ENCODE measurements at places on chromosomes 12 and 14.

DNA sequence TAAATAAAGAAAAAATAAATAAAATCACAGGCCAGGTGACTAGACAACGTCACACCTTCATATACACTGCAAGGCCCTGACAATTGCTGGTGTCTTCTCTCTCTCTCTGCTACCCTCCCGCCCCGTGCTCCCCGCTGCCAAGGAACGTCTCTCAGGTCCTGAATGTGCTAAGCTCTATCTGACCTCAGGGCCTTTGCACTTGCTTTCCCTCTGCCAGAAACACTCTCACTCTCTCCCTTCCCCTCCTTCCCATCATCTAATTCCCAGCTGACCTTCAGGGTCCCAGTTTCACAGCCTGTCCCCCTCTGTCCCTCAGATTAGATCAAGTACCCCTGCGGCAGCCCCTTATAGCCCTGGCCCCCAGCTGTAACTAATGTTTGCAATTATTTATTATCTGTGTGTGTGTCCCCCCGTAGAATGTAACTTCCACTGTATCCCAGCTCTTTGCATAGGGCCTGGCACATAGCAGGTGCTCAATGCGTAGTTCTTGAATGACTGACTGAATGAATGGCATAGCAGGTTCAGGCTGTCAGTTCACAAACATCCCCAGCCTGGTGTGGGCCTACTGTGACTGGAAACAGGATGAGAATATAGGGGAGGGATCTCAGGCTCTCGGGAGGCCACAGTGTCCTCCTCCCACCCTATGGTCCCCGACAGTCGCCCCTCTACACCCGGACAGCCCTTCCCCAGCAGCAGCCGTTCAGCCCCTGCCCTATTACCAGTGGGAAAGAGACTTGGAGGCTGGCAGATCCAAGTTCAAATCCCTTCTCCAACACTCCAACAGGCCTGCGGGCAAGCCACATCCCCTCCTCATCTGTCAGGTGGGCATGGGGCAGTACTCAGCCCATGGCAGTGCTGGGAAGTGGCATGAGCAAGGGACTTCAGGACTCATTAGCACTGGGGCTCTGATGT is 6.6 kb downstream of the BEGAIN start:
- no peak for DNase-seq

DNA sequence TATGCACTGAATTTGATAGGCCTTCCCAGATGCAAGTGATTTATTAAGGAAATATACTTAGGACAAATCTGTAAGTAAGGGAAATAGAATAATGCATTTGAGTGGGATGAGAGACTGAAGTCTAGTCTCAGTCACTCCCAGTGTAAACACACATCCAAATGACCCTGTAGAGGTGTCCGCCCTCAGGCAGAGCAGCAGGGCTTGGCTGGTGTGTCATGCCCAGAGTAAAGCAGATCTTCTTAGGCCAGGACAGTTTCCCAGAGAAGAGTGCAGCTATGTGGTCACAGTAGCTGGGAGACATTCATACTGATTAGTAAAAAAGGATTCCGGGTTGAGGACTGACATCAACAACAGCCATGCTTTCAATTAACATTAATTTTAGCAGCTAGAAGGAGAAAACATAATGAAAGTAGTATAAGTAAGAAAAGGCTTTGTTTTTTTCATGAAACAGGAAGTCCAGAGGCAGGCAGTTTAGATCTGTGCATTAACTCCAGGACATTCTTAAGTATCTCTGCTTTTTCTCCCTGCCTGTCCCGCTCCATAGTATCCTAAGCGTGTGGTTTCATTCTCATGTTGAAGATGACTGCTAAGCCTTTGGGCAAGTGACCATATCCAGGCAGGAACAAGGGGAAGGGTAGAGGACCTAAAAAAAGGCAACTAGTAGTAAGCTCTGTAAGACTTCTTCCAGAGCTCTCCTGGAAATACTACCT is 35.7 kb downstream of the CNTN1 start:
- DNase-seq = peak; percentile 0

DNA sequence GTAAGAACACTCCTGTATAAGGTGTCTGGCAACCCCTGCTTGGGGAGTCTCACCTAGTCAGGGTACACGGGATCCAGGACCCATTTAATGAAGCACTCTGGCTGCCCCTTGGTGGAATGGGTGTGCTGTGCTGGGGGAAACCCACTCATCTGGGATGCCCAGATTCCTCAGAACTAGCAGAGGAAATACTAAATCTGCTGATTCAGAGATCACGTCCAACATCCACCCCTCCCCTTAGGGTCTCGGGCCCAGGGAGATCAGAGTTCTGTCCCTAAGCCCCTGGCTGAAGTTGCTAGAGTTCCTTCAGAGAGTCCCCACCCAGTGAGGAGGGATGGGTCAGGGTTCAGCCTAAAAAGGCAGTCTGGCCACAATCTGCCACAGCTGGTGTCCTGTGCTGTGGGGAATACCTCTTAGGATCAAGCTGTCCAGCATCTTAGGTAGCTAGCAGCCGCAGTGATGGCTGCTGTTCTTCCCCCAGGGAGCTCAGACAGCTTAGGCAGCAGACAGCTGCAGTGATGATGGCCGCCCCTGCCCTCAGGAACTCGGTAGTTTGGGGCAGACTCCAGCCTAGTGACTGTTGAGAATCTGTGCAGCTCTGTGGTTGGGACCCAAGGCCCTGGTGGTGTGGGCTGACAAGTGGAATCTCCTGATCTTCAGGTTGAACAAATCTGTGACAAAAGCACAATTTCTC is 74.8 kb downstream of the IFNG-AS1 start:
- DNase-seq = no peak

- DNase-seq = peak; percentile 90
These were observed at the start of gene ATN1 for GRCh38 chr12:6927379-6928021. ATN1 (plus strand) TSS chr12:6927959; CDS start chr12:6934002, 6,043 bp downstream.

DNA sequence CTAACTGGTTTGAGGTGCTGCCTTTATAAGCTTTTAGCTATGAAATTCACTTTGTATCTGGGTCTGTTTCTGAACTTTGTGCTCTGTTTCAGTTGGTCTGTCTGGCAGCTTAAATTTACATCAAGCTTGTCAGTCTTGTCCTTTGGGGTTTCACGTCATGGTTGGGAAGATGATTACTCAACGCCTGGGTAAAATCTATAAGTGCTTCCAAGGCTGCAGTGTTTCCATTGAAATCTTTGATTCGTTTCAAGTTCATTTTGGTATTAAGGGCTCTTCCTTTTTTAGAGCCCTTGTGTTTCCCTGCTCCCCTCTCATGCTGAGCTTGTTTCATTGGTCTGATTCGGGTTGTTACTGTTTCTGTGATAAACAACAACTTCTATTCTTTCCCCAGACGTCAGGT is 58.2 kb downstream of the FBXW8 start:
- no peak for DNase-seq

GRCh38 chr12:43336962-43337555 is 214.9 kb downstream of the ADAMTS20 start:
- no peak for DNase-seq

DNA sequence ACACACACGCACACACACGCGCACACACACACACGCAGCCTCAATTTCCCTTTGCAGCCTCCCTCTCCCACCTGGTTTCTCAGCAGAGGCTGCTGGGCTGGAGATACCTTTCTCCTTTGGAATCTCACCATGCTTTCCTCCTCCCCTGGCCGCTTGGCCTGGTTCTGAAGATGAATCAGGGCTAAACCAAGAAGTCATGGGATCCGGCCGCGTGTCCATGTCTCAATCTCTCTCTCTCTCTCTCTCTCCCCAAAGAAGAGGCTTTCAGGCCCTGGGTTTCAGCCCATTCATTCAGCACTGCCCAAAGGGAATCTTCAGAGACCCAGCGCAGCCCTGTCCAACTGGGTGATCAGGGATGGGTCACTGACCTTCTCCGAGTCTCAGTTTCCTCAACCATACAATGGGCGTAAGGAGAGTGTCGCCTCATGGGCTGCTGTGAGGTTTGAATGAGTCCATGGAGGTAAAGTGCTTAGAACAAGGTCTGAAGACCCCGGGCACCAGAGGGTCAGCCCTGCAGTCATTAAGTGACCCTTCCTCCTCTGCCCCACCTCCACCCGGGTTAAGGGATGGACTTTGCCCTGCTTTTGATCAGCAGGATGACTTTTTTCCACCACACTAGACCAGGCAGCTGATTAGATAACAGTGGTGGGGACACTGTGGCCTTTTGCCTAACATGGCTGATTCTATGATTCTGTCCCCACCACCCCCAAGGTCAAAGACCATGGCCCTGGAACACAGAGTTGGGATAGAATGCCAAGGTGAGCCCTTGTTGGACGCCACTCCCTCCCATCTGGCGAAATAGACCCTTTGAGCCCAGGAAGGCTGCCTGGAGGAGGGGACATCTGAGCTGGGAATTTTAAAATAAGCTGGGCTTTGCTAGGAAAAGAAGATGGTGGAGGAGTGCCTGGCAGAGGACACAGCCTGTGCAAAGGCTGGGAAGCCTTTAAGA is 42.1 kb downstream of the SCARB1 start:
- no peak for DNase-seq

DNA sequence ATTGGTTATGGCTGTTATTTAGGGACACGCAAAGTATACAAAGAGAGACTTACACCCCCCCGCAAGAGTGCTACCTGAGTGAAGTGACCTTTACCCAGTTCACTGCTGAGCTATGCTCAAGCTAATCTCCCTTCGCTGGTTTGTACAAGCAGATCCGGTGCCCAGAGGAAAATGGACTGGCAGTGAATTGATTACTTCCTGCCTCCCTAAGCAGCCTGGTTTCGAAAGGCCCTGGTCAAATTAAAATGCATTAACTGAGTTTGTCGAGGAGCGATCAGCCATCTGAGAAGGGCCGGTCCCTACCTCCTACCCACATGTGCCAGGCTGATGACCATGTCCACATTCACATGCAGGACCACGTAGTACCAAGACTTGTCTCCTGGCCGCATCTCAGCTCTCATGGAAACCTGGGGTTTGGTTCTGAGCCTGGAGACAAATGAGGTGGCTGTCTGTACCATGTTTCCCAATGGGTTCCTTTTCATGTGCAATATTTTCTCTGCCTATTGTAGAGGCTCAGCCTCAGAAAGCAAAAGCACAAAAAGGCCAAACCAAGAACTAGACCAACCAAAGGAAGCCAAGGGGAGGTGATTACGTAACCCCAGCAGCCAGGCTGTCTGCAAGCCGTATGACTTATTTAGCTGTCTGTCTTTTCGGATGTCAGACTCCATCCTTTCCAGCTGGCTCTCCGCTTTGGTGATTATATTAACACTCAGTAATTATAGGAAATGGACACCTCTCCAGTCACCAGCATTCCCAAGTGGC is 284.7 kb upstream of the PWP1 start:
- DNase-seq = peak; percentile 83

DNA sequence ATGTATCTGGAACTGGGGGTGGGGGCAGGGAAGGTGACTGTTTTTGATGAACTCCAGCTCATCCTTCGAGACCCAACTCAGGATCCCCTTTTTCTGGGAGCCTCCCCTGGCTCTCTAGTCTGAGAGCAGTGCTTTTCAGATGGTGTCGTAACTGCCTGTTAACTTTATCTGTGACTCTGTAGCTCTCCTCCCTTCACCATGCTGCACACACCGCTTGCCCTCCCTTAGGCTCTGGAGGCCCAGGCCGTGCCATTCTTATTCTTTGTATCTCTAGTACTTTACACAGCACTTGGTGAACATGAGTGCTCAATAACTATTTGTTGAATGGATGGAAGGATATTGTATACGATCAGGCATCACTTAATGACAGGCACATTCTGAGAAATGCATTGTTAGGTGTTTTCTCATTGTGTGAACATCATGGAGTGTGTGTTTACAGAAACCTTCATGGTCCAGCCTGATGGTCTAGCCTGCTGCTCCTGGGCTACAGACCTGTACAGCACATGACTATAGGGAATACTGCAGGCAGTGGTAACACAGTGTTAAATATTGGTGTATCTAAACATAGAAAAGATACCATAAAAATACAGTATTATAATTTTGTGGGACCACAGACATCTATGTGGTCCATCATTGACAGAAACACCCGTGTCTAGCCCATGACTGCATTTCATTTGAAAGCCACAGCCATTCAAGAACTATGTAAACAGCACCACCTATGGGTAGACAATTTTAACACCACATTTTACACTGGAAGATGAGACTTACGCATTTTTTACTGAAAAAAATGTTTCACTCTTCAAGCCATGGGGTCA is 91.8 kb downstream of the EML1 start:
- DNase-seq = peak; percentile 13

- DNase-seq = no peak
These were observed 123.5 kb upstream of the BCL2L14 start for GRCh38 chr12:11947213-11947612.

DNA sequence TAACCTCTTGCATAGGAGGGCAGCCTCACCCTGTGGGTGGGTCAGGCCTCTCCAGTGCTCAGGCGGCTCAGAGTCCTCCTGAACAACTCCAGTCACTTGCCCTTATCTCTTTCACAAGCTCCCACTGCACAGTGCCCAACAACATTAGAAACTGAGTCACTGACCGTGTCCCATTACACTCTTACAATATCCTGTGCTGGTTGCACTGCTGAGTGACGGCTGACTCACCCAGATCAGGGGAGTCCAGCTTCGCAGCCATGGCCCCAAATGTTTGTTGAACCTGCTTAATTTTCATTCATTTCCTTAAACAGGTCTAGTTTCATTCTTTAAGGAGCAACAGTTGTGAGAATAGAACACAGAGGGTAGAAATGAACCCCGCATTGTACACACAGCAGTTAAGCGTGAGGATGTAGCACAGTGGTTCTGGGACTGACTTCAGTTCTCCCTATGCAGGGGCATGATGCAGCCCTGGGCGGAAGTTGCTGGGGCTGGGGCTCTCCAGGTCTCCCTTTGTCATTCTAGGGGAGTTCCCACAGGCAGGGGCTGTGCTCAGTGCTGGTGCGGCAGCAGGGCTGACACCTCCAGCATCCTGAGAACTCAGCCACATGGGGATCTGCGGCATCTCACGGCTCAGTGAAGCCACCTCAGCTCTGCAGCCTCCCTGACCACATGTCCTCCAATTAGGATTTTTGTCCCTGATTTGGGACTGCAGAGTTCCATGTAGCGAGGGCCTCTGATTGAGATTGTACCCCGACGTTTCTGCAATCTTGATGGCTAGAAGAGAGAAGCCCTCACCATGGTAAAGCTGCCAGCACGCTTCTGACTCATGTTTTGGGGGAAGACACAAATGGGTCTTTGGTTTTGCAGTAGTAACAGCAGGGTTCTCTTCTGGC is 16.1 kb downstream of the GPR68 start:
- no peak for DNase-seq

DNA sequence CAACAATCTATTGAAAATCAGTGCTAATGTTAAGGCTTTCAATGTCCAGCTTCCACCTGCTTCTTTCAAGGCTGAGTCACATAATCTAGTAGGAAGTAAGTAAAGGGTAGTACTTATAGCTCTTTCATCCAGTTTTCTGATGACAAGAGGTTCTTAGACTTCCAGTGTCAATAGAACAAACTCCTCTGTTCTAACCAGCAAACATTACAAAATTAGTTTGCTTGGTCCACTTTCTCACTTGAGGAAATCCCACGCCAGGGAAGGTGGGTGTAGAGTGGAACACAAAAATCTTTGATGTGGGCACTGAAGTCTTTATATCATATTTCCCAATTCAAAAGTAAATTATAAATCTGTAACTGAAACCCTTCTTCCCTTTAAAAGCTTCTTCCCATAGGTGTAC is 2.6 kb downstream of the NPC2 start:
- DNase-seq = no peak

- DNase-seq = peak; percentile 91
These were observed 6.3 kb downstream of the DHH start for GRCh38 chr12:49088150-49088931.
